ENCODE measurements at places on chromosomes 2 and 18.

GRCh38 chr2:181457741-181458425, 697 bp downstream of the ITGA4 start:
- peak; percentile 10 for DNase-seq

GRCh38 chr2:187470698-187471097, 22.6 kb upstream of the CALCRL start:
- DNase-seq = no peak

DNA sequence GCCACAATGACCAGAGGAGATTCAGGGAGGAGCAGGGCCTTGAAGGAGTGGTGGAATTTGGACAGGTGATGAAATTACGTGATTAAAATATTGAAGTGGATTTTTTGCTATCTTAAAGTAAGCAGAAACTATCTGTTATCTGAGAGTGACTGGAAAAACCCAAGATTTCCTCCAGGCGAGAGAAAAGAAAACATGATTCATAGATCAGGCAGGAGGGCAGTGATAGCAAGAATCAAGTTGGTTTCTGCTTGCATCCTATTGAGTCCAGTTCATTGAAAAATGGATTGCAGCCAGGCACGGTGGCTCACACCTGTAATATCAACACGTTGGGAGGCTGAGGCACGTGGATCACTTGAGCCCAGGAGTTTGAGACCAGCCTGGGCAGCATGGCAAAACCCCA, 127.8 kb downstream of the NXPH2 start:
- DNase-seq = no peak

- no peak for DNase-seq
These were observed 121.0 kb downstream of the RBMS1 start for GRCh38 chr2:160372585-160372984.

GRCh38 chr2:145751629-145752028, 1231.7 kb upstream of the ZEB2 start:
- DNase-seq = no peak

GRCh38 chr18:72555101-72555500, 11.0 kb upstream of the CBLN2 start:
- DNase-seq = no peak

DNA sequence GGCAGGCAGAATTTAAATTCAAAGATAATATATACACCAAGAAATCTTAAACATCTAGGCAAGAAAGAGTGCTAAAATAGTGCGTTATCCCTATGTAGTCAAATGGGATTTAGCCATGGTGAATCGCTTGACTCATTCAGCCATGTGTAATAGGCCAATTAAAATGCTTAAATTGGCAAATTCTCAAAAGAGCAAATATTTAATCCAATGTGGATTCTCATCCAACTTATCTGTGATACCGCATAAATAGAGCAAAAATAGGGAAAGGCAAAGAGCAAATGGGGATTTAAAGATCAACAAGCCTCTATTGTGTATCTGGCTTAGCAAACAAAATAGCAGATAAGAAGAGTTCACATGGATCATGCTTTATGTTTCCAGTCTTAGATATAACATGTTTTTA, 123.2 kb upstream of the RPRM start:
- DNase-seq = no peak

GRCh38 chr2:85421260-85422071, 3.0 kb downstream of the SH2D6 start:
- no peak for DNase-seq

- no peak for DNase-seq
These were observed 259.2 kb downstream of the IKZF2 start for GRCh38 chr2:212892193-212892592.

DNA sequence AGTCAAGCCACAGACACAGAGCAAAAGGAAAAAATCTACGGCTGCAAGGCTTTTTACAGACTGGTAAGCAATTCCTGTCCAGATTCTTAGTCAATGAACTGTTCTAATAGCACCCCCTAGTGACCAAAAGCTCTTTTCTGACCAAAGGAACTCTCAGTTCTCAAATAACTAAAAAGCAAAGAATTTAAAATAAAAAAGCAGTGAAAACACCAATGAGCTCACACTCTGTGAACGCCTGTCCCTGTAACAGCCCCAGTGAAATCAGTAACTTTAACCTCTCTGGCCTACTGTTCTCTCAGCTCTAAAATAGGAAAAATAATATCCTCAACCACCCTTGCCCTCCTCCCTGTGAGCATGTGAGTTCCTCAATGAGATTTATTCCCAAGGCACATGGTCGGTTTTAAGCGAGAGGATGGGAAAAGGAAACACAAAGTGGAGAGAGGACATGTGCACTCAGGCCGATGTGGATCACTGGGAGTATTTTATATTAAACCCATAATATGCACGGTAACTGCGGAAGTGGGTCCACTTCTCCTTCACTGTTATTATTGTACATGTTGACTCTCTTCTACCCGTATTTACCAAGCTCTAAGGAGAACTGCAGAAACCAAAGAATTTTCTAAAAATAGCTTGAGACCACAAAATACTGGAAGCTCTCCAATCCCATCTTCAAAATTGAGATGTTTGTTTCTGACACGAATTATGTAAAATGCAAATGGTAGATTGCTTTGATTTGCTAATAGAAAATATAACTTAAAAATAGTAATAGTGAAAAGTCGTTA, 128.5 kb downstream of the STK39 start:
- DNase-seq = no peak

GRCh38 chr2:23622966-23623675, 238.1 kb downstream of the KLHL29 start:
- DNase-seq = no peak
